ENCODE measurements at places on chromosomes 4 and X.

DNA sequence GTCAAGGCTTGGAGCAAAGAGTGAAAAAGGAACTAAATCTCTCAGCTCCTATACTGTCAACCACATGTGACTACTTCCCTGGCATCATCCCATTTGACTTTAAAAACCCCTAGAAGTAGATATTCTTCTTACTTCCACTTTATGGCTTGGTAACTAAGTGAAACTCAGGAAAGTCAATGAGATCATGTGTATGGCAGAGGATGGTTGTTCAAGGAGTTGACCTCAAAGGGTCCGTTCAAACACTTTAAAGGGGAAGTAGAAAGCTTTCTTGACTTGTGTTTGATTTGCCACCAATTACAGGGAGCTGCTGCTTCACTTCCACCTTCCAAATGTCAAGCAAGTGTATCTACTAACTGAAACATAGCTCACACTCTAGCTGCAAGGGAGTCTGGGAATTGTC lies 187.2 kb downstream of the RAB28 start:
- no peak for DNase-seq

DNA sequence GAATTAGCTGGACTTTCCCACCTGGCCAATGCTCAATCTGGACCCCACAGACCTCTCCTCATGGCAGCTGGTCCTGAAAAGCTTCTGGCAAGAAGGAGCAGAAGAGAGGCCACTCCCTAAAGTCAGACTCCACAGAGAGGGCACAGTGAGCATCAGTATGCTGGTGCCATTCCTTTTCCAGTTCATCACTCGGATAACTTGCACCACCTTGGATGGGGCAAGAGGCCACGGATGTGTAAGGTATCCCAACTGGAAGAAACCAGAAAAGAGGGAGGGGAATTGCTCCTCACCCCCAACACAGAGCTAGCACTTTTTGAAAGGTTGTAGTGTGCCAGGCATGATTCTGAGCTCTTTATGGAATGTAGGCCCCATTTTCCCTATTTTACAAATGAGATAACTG lies 85.9 kb downstream of the STK32B start:
- DNase-seq, result no peak

DNA sequence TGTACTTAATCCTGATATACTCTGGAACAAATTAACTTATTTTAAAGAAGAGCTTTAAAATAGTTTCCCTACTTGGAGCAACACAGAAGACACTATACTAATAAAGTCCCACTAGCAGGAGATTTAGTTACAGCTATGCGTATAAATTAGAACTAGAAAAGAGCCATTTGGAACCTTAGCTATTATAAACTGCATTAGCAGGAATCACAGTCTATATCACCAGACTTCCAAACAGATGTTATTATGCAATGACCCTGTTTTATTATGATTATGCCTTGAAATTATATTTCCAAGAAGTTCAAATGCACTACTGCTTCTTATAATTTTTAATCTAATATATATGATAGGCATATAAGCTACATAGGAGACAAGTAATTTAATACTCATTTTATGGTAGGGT lies 95.5 kb upstream of the WDR44 start:
- no peak for DNase-seq

GRCh38 chrX:39012621-39013111 lies 211.4 kb downstream of the MID1IP1 start:
- no peak for DNase-seq

GRCh38 chrX:43817444-43817843 lies 64.8 kb downstream of the MAOB start:
- no peak for DNase-seq

- DNase-seq, result no peak
Observed at GRCh38 chrX:24668111-24668510, 21.0 kb upstream of the PCYT1B start.

DNA sequence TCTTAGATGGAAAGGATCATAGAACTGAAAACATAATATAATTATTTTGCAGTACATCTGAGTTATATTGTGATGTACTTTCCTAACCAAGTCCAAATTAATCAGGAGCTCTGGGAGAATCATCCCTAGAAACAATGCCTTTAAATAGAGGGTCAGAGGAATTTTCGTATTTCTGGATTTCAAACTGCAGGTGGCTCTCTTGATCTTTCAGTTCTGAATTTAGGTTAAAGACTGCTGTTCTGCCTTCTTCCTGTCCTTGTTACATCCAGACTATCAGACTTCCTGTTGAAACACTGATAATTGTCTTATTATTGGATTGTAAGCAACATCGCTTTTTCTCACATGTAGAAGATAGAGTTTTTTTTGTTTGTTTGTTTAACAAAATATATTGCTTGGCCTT lies 142.7 kb downstream of the RPA4 start:
- DNase-seq, result no peak

DNA sequence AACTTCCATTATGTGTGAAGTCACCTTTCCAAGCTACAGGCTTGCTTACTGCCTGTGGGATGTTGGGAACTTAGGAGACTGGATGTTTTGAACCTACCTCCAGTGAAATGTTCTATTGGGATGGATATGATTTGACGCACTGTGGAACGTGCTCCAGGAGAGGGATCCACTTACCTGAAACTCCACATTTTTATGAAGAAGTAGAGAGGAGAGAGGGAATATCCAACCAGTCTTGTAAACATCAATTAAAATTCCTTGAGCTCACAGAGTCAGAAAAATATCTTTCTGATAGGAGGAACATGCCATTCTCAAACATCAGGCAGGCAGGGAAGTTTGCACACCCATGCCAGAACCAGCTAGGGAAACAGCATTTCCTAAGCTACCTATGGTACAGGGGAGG lies 91.1 kb upstream of the MAOA start:
- DNase-seq, result no peak

DNA sequence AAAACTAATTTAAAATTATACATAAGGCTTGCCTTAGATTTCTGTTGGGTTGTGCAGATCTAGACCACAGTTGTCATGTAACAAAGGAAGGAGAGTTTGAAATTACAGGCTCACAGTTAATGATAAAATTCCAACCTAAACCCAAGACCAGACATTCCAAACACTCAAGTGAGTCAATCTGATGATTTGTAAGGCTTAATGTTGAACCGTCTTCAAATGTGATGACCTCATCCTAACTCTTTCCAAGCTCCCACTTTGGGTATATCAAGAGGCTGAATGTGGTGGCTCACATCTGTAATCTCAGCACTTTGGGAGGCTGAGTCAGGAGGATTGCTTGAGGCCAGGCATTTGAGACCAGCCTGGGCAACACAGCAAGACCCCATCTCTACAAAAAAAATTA lies 149.2 kb downstream of the TBL1X start:
- DNase-seq, result no peak

GRCh38 chrX:7201496-7201895 lies 53.5 kb upstream of the PUDP start:
- DNase-seq, result no peak

- no peak for DNase-seq
Observed at GRCh38 chr4:37732526-37733186, 46.5 kb upstream of the RELL1 start.

GRCh38 chrX:23372220-23372902 lies 37.7 kb downstream of the PTCHD1 start:
- no peak for DNase-seq

DNA sequence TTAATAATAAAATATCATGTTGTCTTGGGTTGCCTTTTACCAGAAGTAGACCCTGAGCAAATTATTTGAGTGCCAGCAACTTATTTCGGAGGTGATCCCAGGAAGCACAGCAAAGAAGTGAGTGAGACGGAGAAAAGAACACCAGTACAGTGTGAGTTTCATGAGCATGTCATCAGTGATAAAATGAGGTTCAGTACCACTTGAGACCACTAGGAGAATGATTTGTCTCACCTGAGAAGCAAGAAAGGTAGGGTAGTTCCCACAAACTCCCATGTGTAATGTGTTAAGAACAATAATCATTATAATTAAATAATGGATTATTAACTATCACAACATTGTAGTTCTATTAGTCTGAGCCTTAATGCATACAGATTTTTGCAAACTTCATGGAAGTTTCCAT lies 112.8 kb upstream of the DMD start:
- DNase-seq, result no peak

DNA sequence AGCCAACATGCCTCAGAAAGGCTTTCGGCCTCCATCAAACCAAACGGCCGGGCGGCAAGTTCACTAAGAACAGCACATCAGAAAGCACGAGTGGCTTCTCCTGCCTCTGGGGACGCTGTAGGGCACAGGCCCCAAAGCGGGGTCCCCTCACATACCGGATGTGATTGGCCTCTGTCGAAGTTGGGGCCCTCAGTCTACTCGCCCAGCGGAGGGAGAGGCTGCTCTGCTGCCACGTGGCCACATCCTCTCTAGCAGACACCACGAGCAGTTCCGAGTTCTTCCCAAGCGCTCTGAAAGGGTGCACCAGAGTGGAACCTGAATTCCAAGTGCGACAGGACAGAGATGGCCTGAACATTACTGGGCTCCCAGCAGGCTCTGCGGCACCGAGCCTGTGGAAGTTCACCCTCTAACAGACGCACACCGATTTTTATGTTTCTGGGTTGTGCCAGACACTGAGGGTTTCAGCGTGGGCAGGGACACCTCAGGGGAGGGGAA lies 21.1 kb downstream of the NOP14 start:
- DNase-seq, result no peak

- no peak for DNase-seq
Observed at GRCh38 chr4:76905521-76905920, 7.6 kb upstream of the SOWAHB start.

DNA sequence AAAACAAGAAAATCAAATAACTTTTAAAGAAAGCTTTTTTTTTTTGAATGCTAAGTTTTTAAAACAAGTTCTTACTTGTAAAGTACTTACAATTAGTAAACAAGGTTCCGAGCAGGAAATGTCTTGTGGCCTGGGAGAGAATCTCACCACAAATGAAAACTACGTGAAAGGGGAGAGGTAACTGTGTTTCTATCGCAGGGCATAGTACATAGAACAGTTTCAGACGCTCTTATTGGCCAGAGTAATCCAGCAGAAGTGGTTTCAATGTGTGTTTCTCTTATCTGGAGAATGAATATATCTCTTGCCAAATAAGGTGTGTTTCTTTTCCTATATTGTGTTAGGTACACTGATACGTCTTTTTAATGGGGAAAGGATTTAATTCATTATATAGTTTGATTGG lies at the start of gene PLAC8:
PLAC8 (minus strand) TSS at position 154 of the 400 bp plus-strand sequence. CDS start 6,808 bp downstream, outside the sequence.
- DNase-seq, result peak; percentile 34

- no peak for DNase-seq
Observed at GRCh38 chr4:110663738-110664444, 41.0 kb upstream of the PITX2 start.

DNA sequence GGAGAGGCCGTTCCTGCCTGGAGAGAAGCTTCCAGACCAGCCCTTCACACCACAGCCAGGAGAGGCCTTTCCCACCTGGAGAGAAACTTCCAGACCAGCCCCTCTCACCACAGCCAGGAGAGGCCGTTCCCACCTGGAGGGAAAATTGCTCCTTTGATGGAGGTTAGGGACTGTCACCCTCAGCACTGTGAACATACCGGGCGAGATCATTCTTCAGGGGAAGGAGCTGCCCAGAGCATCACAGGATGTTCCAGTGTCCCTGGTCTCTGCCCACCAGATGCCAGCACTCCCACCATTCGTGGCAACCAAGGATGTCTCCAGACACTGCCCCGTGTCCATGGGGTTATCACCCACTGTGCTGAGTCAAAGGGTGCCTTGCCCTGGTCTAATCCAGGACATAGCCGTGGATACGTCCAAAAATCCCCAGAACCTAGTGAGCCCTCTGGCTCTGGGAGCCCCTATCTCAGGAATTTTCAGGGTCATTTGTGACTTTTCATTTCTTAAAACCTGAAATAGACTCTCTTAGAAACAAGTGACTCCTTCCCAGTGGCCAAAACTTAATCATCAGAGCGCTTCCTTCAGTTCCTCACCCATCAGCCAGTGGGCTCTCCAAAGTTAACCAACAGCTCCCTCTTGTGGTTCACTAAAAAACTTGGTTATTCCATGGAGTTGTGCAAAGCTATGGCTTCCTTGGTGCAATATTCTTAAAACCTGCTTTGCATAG lies 80.2 kb downstream of the CRMP1 start:
- peak; percentile 69 for DNase-seq

- no peak for DNase-seq
Observed at GRCh38 chr4:26094911-26095310, 180.9 kb downstream of the SMIM20 start.

DNA sequence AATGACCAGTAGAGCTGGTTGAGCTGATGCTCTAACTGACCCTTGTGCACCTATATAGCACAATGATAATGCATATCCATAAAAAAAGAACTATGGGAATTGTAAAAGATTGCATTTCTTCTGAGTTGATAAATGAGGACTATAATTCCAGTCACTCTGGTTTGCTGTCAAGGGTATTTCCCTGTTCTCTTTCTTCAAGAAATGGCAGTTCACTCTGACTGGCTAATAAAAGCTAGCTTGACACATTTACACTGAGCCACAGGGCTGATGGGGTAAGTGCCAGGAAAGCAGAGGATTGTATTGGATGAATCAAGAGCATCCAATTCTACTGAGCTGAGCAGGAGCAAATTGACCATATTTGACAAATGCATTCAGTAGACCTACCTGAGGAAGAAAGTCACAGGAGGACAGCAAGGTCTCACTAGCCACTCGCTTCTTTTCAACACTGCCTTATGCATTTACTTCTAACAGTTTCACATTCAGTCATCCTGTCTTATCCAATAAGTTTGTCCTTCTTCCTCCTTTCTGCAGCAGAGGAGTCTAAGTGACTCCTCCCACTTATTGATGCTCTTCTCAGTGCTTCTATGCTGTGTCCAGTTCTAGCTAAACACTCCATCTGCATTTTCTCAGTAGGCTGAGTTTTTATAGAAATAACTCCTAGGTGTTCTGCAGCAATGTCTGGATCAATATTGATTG lies 43.0 kb downstream of the RBMX2 start:
- no peak for DNase-seq

GRCh38 chrX:101682723-101683122 lies 23.1 kb upstream of the ARMCX2 start:
- DNase-seq, result no peak

GRCh38 chr4:162838671-162839070 lies 328.0 kb downstream of the NAF1 start:
- no peak for DNase-seq

DNA sequence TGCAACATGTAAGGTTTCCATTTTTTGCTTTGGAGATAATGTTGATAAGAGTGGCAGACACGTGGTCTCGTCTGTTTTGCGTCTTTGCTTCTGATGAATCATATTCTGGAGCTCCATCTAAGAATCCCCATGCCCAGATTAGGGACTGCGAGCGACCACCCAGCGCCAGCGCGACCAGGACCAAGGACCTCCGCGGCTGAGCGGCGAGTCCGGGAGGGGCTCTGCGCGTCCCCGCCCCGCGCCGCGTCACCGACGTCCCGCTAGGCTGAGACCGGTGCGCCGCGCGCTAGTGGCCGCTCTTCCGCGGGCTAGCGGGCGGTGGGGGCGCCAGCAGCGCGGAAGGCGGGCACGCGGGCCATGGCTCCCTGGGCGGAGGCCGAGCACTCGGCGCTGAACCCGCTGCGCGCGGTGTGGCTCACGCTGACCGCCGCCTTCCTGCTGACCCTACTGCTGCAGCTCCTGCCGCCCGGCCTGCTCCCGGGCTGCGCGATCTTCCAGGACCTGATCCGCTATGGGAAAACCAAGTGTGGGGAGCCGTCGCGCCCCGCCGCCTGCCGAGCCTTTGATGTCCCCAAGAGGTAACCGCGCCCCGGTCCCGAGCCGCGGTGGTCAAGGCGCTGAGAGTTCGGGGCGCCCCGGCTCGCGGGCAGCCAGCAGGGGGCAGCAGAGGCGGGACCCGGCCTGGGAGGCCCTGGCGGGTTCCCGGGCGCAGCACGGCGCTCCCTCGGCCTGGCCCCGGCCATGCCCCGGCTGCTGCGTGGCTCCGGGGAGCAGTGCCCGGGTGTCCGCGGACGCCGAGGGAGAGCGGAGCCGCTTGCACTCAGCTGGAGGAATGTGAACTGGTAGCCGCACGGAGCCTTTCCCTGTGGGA lies at the start of gene SRD5A3:
SRD5A3 (plus strand) TSS at position 263 of the 871 bp plus-strand sequence; CDS start at position 358, 95 bp downstream.
- DNase-seq, result peak; percentile 92
